GM13977 (cell line): ENCODE measurements at places on chromosomes 3 and 15.

- DNase-seq: no peak
These were observed 2.0 kb upstream of the IL20RB start for GRCh38 chr3:136955813-136956212.

DNA sequence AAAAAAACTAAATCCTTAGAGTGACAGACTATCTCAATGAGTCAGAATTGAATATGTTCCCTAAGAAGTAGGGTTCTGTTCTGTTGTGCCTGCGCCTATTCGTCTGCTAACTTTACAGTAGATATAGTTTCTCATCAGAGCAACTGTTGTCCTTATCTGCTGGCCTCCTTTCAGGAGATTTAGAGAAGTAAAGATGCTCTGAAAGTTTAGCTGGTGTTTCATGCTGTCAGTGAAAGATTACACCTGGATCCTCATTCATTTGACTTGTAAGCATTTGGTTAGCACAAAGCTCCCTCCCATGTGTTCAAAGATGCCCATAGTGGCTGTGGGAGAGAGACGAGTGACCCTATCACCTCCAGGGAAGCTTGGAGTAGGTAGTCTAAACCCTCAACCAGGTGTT is 35.0 kb downstream of the SUCNR1 start:
- DNase-seq: no peak

GRCh38 chr15:100821327-100821726 is 58.3 kb upstream of the ALDH1A3 start:
- no peak for DNase-seq

DNA sequence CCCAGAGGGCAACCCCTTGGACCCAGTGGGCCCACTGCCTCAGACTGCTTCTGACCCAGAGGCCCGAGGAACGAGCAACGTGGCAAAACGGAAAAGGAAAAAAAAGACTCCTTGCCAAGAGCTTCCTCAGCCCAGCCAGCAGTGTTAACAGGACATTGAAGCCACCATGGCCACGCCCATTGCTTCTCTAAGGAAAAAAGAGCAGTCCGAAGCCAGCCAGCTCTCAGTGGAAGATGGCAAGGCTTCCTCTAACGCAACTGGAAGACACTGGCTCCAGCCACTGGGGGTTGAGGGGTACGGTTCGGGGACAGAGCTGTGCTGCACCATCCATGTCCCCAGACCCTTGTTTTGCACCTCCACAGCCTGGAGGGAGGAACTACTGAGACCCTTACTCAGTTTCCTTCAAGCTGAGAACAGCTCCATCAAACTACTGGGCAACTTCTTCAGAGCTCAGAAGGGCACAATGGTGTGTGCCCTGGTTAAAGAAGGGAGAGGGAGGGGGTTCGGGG is 10.7 kb downstream of the BMF start:
- DNase-seq: no peak

GRCh38 chr15:63997715-63998442 is 48.4 kb downstream of the DAPK2 start:
- DNase-seq: no peak

DNA sequence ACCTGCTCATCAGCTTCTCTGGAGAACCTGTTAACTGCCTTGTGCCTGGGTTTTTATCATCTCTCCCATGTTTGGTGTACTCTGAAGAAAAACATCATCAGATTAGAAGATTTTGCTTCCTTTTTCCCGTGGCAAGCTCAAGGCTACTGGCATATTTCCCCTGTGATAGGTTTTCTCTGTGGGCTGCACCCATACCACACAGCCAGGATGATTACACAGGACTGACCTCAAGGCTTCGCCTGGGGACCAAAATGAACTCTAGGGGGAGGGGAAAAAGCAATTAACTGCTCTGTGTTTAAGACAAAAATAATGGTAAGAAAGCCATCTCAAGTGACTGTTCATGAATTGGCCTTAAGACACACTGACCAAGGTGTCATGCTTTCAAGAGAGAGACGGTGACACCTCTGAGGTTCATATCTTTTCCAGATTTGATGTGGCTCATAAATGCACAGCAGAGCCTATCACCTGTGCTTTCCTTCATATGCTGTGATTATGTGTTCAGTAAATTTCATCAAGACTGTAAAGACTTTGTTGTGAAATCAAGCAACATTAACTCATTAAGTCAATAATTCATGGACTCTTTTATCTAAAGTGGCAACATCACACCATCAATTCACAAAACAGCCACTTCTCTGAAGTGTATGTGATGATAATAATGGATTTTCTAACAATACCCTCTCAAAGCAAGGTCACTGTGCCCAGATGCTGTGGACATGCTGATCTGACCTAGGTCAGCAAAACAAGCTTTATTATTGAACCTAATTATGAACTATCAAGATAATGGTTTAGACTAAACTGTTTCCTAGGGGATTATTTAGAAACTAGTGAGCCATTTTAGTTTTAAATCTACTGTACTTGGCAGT is 427.9 kb downstream of the WDR72 start:
- no peak for DNase-seq

GRCh38 chr3:134956395-134956794 is 161.3 kb downstream of the EPHB1 start:
- DNase-seq: peak; percentile 15

GRCh38 chr3:158725348-158726011 is 6.8 kb downstream of the RARRES1 start:
- DNase-seq: no peak

- DNase-seq: no peak
These were observed 8.0 kb upstream of the PLXND1 start for GRCh38 chr3:129614435-129614834.

- peak; percentile 44 for DNase-seq
These were observed 25.0 kb upstream of the BCL6 start for GRCh38 chr3:187770224-187770623.

GRCh38 chr3:103127737-103128136 is 692.9 kb downstream of the ZPLD1 start:
- DNase-seq: peak; percentile 36

GRCh38 chr3:168684519-168684918 is 588.8 kb upstream of the GOLIM4 start:
- no peak for DNase-seq

DNA sequence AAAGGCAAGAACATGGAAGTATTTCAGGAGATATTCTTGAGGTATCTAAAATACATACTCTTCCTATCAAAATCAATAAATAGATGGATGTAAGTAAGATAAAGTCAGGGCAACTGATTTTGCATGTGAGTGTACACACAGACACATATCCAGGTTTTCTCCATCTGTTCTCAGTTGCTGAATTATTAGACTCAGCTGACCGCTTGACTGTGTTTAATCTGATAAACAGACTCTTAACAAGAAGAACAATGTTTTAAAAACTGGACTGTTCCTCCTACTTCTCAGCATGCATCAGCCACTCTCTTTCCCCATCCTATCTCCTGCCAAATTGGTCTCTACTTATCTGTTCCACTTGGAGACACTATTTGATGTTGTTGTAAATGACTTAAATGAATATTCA is 73.5 kb downstream of the GOLGA8G start:
- DNase-seq: no peak

GRCh38 chr15:93063262-93063671 is 25.7 kb downstream of the RGMA start:
- DNase-seq: no peak

DNA sequence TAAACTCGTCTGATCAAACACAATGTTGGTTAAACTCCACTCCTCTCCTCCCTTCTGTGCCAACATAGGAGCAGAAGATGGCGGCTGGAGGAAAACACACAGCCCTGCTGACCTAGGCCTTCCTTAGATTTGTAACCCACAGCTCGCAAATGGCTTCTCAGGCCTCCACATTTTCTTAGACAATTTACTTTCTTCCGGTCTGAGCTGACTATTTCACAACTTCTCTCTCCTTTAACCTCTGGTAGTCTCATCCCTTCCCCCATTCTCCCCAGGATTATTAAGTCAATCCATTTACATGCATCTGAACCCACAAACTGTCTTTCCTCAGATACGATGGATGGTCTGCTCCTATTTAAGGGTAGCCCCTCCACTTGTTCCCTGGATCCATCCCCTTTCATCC is 25.7 kb upstream of the ULK4 start:
- DNase-seq: no peak

- DNase-seq: no peak
These were observed 54.9 kb downstream of the TRIM71 start for GRCh38 chr3:32872487-32873382.

GRCh38 chr3:194404365-194405140 is 5.5 kb upstream of the GP5 start:
- DNase-seq: no peak

GRCh38 chr3:179653096-179653797 is 407 bp downstream of the USP13 start:
- peak; percentile 68 for DNase-seq

GRCh38 chr3:160703974-160704373 is 27.0 kb downstream of the ARL14 start:
- no peak for DNase-seq

- DNase-seq: no peak
These were observed 34.9 kb downstream of the APH1B start for GRCh38 chr15:63312286-63312685.

GRCh38 chr3:53506110-53506762 is 11.8 kb downstream of the CACNA1D start:
- no peak for DNase-seq

- DNase-seq: no peak
These were observed 8.2 kb upstream of the ZNF280D start for GRCh38 chr15:56741541-56741940.

DNA sequence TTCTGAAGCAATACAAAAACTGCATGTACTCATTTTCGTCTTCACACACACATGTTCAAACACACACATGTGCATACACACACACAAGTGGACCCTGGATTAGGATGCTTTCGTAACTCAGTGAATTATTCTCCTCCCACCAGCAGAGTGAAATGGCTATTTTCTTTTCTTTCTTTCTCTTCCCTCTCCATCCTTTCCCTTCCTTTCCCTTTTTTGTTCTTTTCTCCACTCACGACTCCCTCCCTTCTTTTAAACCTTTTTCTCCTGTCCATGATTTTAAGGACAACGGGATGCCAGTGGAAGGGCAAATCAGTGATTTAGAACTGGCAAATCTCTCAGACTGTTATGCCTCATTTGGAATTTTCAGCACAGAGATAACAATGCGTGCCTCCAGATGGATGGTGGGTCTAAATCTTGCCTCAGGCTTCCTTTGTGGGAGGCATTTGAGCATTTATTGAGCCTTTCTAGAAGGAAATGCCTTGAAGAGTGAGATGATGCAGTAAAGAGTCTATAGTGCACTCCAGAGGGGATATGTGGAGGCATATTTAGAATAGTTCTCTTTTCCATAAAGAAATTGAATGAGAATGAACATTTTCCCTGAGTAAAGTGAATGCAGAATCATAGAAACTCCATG is 130.4 kb upstream of the SLC7A14 start:
- DNase-seq: no peak
